ENCODE measurements at places on chromosomes 4 and X.

DNA sequence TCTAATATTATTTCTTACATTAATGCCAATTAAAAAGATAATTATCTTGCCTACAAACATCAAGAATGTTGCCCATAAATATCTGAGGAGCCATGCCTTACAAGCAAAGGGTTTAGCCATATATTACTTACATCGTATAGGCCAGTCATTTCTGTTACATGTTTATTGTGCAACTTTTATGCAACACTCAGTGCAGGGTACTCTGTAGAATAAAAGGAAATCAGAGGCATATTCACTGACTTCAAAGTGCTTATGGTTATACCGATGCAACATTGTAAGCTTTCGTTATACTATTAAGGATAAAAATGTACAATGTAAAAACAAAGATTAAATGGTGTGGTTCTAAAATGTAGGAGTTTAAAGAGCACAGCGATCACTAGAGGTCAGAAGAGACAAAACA, 315.9 kb downstream of the PCDH10 start:
- no peak for DNase-seq

GRCh38 chrX:38959736-38960135, 158.5 kb downstream of the MID1IP1 start:
- no peak for DNase-seq

DNA sequence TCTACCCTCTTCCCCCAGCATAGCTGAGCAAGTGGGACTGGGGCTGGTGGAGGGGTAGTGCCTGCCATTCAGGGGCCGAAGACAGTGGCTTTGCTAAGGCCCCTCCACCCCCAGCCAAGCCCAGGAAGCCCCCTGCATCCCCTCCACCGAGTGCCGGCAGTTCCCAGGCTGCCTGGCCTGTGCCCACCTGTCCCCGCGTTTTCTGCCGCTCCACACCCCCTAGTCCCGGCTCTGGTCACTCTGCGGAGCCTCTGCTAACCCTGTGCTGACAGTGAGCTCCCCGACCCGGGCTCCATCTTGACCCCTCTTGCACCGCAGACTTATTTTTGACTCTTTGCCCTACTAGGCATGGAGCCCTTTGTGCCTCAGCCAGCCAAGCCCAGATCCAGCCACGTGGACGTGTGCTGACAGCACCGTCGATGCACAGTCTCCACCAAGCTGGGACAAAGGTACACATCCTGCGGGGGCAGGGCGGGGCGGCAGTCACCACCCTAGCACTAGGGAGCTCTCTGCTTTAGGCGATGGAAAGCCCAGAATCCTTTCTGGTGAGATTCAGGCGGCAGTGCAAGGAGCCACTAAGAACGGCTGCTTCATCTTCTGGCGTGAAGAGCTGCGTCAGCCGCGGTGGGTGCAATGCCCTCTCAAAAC, 96.6 kb downstream of the PHKA2 start:
- DNase-seq: no peak

DNA sequence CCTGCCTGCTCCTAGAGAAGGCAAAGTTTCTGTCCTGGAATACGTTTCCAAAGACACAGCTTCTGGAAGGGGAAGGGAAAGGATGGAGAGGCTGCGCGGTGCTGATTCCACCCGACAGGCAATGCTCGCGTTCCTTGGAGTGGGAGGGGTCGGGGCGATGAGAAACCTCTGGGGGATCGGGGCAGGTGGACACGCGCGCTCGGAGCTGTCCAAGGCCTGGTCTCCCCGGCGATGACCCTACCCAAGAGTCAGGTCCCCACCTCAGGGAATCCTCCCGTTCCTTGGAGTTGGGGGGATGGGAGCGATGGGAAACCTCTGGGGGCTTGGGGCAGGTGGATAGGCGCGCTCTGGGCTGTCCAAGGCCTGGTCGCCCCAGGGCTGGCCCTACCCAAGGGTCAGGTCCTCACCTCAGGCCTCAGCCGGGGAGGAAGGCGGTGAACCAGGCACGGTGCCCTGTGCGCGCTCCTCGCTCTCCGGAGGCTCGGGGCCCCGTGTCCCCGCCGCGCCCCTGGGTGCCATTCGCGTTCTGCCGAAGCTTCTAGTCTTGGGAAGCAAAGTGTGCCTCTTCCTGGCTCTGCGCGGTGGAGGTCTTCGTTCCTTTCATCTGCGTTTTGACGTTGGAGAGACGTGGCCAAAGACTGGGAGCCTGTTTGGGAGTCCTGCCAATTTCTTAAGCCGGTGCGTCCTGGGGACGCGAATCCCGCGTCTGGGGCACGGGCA, 10.6 kb upstream of the SHOX start:
- DNase-seq: no peak

- no peak for DNase-seq
These were observed 287.5 kb downstream of the CAMK2D start for GRCh38 chr4:113474017-113474416.

DNA sequence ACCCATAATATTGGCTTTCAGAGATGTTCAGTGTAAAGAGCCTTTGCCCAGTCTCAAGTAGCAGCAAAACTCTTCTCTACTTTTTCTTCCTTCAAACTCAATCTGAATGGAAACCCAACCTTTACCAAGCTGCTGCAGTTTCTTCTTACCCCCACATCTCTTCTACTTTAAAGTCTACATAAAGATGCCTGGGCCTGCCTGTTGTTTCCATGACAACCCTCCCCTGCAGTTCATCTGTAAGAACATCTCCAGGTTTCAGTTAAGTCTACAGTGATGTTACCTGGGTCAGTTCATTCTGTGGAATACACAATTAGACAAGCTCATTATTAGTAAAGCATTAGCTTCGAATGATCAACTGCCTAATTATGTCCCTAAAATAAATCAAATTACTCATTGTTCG, 81.4 kb downstream of the SPANXN3 start:
- no peak for DNase-seq

DNA sequence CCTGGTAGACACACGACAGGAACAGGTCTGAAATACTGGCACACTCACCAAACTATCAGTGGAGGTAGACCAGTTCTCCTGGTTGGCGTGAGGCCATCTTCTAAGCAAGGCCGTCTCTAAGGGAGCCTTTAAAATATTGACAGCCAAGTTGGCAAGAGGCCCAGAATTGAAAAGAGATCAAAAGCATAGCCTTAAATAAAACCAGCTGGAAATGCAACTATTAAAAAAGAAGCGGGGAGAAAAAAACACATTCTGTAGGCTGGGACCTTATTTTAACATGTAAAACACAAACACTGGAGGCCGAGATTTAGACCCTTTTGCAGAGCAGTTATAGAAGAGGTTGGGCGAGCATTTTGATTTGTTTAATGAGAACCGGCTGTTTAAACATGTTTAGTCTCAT, 233.0 kb upstream of the CLNK start:
- DNase-seq: no peak

DNA sequence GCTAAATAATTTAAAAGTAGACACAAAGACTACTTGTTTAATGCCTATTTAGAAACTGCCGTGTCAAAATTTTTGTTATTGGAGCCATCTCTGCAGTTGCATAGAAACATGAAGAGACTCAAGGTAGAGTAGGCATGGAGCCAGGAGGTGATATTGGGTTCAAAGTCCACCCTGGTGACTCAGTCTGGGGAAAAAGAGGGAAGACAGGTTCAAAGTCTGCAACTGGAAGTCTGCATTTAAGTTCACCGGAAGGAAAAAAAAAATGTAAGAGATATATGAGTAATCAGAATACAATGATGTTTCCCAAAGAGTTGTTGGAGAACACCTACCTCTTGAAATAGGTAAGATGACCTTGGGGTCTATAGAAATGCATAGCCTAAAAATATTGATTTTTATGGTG, 67.4 kb upstream of the QRFPR start:
- no peak for DNase-seq

DNA sequence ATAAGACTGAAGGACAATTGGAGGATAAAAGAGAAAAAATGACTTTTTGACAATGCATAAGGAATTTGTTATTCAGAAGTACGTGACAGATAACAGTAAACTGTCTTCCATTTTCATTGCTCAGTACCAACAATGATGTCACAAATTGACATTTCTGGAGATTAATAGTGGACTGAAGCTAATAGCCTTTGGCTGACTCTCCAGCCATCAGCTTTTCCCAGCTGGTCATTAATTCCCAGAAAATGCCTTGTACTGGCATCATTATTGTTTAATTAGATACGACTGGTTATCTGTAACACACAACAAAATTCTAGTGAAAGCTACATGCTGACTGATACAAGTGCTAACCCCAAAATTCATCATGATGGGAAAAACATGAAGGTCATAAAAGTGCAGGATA, 147.9 kb upstream of the FGF13 start:
- no peak for DNase-seq

- DNase-seq: no peak
These were observed 25.9 kb downstream of the COL25A1 start for GRCh38 chr4:109276482-109277095.

DNA sequence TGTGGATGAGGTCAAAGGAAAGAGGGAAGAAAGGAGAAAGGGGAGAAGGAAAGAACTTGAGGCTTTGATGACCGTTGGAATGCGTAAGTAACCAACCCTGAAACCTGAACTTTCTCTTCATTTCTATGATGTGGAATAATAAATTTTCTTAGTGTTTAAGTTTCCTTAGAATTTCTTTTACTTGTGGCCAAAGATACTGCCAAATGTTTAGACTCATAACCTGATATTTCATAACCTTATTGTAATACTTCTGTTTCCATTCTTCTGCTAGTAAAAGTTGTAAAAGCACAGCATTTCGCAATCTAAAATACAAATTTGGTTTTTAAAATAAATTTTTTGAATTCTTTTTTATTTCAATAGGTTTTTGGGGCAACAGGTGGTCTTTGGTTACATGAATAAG, 258.5 kb upstream of the GIMD1 start:
- DNase-seq: no peak

DNA sequence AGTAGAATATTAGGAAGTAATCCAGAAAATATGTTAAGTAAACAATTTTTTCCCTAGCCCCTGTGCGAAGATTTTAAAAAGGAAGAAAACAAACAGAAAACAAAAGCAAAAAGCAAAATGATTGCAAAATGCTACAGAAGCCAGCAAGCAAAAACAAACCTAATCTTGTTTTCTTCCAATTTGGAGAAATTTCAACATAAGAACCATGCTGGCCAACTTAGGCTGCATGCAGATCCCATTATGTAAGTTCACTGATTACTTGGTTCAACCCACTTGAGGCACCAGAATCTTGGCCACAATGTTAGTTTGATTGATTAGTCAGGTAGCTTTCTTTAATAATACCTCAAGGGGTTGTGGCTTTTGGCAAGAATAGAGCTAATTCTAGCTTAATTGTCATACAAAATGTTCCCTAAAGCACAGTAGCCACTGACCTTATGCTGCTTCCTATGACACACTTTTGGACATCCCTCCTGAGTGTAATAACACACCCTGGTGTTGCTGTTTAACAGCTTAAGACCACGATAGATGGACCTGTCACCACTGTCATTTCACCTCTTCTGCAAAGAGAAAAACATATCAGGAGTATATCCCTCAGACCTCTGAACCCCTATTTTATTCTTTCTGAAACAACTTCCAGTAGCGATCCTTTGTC, 2342.1 kb downstream of the PCDH7 start:
- DNase-seq: no peak

DNA sequence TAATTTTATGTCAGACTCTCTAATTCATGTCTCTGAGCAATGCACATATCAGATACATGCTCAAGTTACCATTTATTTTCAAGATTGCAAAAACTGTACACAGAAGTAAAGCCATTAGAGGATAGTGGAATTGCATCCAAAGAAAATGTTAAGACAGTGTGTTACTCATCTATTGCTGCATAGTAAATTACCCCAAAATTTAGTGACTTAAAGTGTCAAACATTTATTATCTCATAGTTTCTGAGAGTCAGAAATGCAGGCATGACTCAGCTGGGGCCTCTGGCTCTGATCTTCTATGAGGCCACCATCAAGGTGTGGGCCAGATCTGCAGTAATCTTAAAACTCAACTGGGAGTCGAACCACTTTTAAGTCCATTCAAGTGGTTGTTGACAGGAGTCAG, 275.2 kb downstream of the QDPR start:
- peak; percentile 36 for DNase-seq

DNA sequence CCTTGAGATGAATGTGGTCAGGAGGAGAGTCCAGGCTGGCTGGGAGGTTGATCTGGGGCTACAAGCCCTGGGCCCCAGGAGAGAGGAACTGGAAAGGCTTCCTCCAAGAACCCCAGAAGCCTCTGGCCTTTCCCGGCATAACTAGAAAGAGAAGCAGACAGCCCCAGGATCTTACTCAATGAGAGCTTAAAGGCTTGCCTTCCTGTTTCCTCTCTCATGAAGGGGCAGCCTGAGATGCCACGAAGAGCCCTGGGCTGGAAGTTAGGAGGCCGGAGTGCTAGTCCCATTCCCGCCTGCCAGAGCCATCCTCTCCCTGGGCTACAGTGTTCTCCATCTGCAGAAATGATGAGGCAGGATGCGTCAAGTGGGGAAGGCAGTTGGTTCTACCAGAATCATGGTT, 20.1 kb upstream of the XPNPEP2 start:
- no peak for DNase-seq

GRCh38 chr4:91621446-91621845, 682.3 kb upstream of the GRID2 start:
- DNase-seq: no peak

DNA sequence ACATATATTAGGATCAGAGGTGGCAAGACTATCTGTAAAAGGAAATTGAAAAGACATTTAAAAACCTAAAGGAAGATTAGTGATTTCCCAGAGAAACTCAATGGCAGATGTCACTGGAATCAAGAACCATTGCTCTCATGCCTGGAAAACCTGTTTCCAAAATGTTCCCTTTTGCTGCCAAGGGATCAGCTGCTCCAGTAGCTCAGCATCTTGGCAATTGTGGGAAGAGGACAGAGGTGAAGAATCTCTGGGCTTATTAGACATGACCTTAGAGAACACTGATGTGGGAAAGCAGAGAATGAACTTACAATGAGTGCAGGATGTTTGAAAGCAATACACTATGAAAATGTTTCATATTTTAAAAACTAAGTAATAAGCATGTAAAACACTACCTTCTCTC, 98.3 kb downstream of the SHROOM3 start:
- no peak for DNase-seq

- no peak for DNase-seq
These were observed 22.8 kb upstream of the SH3RF1 start for GRCh38 chr4:169293343-169294176.

- no peak for DNase-seq
These were observed 139.8 kb downstream of the PALLD start for GRCh38 chr4:168636506-168637196.

DNA sequence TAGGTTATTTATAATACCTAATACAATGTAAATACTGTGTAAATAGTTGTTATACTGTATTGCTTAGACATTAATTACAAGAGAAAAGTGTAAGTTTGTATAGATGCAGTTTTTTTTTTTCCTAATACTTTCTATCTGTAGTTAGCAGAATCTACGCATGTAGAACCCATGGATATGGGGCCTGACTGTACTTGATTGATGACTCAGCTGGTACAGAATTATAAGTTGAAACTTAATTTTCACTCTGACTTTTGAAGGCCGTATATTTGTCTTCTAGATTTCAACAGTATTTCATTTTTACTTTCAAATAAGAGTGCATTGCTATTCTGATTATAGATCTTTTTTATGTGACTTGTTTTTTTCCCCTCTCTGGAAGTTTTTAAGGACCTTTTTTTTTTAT, 30.8 kb upstream of the NDUFC1 start:
- no peak for DNase-seq

- no peak for DNase-seq
These were observed 19.7 kb downstream of the CXCL3 start for GRCh38 chr4:74018771-74019170.

GRCh38 chr4:165986956-165987698, 114.1 kb downstream of the TLL1 start:
- DNase-seq: no peak
